ENCODE measurements at places on chromosomes 11 and 22. TPM values are rescaled to one million over a fixed set of nuclear protein-coding genes. Genes with fewer than 3 reads are reported as not detected.

The GRIA4 gene
- not detected for total RNA-seq

The RBM4 gene
- total RNA-seq, result 83.4 TPM

The MRGPRX3 gene
- total RNA-seq, result not detected

The DBX1 gene
- not detected for total RNA-seq

The NLRP14 gene
- not detected for total RNA-seq

The UBQLN3 gene
- total RNA-seq, result 0.16 TPM

The FSHB gene
- not detected for total RNA-seq

The RAB39A gene
- not detected for total RNA-seq

The PKNOX2 gene
- 22.1 TPM for total RNA-seq

The SLC22A9 gene
- total RNA-seq, result not detected

The NPAT gene
- 10.2 TPM for total RNA-seq

The C11orf16 gene
- not detected for total RNA-seq

The FOSL1 gene
- total RNA-seq, result 11.6 TPM

The BATF2 gene
- total RNA-seq, result 1.2 TPM

The SLC22A8 gene
- not detected for total RNA-seq

The TIMM10 gene
- total RNA-seq, result 24.0 TPM

The C11orf86 gene
- total RNA-seq, result not detected

The OR51F2 gene
- not detected for total RNA-seq

The TREH gene
- total RNA-seq, result not detected

The ACRV1 gene
- total RNA-seq, result not detected

The CECR2 gene
- 5.3 TPM for total RNA-seq

The MMP12 gene
- not detected for total RNA-seq

The AP5B1 gene
- total RNA-seq, result 9.8 TPM

The SCT gene
- not detected for total RNA-seq

The ADAMTS8 gene
- total RNA-seq, result 0.13 TPM

The HOATZ gene
- not detected for total RNA-seq

The MAJIN gene
- not detected for total RNA-seq

The CD3D gene
- not detected for total RNA-seq

The IGLL5 gene
- total RNA-seq, result not detected

The IGLL1 gene
- total RNA-seq, result not detected

The SMIM35 gene
- total RNA-seq, result not detected
